A172 (cell line): ENCODE measurements at places on chromosomes 4 and X.

- no peak for DNase-seq
Measured at GRCh38 chrX:38341442-38341841, 11.0 kb upstream of the OTC start.

- no peak for DNase-seq
Measured at GRCh38 chr4:89171176-89171805, 60.0 kb downstream of the TIGD2 start.

DNA sequence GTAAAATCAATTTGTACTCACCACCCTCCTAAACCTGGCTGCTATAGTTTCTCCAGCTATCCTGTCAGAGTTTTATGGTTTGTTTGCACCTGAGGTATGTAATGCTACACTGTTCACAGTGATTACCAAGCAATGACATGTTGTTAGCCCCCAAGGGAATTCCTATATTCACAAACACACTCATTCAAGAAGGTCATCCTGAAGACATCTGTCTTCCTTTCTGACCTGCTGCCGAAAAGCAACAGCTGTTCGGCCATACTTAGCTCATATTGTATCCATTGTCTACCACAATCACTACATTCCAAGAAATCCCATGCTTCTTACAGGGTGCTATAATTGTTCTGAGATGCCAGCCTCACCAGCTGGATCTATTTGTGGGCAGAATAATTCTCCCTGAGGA, 160.1 kb upstream of the GYPA start:
- DNase-seq: no peak

GRCh38 chr4:101785486-101785885, 5.0 kb upstream of the BANK1 start:
- no peak for DNase-seq

DNA sequence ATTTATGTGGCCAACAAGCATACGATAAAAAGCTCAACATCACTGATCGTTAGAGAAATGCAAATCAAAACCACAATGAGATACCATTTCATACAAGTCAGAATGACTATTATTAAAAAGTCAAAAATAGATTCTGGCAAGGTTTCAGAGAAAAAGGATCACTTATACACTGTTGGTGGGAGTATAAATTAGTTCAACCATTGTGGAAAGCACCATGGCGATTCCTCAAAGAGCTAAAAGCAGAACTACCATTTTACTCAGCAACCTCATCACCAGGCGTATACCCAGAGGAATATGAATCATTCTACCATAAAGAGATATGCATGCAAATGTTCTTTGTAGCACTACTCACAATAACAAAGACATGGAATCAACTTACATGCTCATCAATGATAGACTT, 478.7 kb upstream of the GALNTL6 start:
- no peak for DNase-seq

GRCh38 chr4:102823897-102824296, 3.5 kb downstream of the UBE2D3 start:
- DNase-seq: no peak

DNA sequence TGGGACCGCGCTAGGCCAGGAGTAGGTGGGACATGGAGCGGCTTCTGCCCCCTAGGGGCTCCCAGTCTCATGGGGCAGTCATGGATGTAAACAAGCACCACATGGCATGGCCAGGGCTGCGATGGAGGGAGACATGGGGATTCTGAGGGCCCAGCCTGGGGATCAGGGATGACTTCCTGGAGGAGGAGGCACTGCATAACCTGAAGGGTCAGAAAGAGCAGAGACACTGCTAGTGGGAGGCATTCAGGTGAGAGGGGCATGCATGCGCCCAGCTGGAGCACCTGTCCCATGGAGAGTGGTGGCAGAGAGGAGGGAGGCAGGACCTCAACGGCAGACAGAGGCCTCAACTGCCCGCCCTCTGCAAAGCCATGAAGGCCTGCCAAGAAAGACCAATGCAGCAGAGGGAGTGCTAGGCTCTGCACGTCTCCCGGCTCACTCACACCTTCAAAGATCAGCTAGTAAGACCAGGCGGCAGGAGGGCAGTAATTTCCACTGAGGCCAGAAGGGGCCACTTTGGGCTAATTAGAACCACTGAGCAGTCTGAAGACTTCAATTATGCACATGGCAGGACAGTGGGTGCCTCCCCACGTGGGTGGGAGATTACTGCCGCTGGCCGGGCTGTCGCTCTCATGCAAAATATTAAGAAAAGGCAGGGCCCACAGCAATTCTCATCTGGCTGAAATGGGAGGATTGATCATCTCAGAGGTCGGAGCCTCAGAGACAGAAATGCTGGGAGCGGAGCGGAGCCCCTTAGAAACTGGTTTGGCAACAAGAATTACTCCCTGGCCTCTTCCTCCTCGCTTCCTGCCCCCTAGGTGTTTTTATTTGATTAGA, 69.6 kb downstream of the PPP2R2C start:
- no peak for DNase-seq

GRCh38 chr4:150769845-150770244, 187.9 kb downstream of the MAB21L2 start:
- DNase-seq: peak; percentile 19

DNA sequence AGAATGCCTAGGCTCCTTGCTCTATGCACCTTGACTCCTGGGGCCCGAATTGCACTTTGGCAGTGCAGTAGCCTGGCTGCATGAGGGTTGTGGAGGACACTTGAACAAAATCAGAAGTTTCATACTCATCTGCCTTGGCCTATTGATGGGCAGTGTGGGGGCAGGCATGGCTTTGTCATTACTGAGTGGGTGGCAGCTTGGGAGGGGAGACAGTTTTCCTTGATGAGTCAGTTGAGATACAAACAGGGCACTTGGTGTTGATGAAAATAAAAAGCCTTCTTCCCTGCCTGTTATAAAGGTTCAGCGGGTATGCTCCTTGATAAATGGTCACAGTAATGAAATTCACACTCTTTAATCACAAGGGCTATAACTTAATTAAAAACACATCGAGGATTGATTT, 126.8 kb upstream of the MAMLD1 start:
- DNase-seq: peak; percentile 25

DNA sequence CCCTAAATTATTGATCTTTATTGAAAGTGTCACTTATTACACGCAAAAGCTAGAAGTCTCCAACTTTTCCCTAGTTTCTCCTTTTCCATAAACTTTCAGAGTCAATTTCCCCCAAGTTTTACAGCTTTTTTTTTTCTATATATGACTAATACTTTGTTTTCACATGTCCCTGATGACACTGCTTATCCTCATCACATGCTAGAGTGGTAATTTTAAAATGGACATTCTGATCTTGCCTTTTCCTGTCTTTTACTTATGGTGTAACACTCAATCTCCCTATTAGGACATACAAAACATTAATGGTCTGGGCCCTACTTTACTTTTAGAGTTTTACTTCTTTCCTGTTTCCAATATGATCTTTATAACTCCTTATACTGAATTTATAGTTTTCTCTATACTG, 112.6 kb downstream of the ANK2 start:
- DNase-seq: peak; percentile 8

GRCh38 chr4:125004676-125005075, 292.1 kb upstream of the ANKRD50 start:
- DNase-seq: no peak

DNA sequence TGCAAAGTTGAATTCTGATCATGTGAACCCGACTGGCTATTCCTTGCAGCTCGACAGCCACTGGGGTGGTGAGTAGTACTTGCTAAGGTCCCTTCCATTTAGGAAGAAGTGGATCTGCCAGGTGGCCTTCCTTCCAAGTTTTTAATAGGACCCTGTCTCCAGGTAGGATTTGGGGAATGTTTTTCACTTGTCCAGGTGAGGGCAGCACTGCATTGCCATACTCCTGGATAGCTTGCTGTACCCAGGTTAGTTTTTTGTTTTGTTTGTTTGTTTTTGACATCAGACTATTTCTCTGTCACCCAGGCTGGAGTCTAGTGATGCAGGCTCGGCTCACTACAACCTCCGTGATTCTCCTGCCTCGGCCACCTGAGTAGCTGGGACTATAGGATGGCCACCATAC, 29.8 kb downstream of the SAGE1 start:
- no peak for DNase-seq

GRCh38 chr4:61866378-61867030, 666.4 kb downstream of the ADGRL3 start:
- DNase-seq: no peak

- no peak for DNase-seq
Measured at GRCh38 chr4:102218656-102219055, 126.6 kb downstream of the SLC39A8 start.

DNA sequence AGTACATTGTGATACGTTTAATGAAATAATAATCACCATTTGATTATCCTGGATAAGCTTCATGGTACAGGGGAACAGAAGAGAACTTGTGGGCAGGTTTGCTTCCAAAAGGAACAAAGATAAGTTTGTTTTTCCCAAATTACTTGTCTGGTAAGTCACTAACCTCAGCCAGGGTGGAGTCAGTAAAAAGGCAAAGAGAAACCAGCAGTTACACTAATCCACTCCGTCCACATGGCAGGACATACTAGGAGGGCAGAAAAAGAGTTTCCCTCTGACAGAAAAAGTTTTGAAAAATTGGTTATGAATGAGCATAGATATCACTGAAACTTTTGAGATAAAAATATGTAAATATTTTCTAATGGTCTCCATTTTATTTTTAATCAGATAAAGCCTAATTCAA, 285.9 kb downstream of the IL15 start:
- DNase-seq: no peak

- no peak for DNase-seq
Measured at GRCh38 chr4:72489267-72489666, 79.8 kb downstream of the ADAMTS3 start.

DNA sequence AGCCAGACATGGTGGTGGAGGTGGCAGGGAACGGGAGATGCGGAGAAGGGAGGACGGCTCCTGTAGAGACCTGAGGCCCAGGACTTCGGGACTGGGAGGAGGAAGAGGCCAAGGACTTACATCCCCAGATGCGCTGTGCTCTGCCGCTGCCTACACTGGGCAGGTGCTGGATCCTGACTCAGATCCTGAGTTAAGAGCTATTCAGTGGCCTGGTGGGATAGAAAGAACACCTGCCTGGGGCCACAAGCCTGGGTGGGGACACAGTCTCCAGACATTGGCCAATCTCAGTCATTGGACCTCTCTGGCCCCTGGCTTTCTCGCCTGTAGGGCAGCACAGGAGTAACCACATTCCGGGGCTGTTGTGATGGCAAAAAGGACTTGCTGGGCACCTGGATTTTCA, 10.9 kb upstream of the MSX1 start:
- no peak for DNase-seq
